ENCODE measurements at places on chromosomes 7 and 10.

DNA sequence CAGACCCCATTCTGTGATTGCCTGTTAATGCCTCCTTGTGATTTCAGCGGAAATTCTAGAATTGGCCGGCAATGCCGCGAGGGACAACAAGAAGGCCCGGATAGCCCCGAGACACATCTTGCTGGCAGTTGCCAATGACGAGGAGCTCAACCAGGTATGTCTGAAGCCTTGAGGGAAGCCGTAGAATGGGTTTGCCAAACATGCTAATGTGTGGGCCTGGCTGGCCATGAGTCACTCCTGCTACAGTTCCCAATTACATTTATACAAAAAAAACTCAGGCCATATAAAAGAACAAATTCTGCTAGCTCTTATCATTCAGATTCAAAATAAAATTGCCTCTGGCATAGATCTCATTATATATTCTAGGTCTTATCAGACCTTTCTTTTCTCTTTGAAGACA is 37.4 kb downstream of the MACROH2A2 start:
- DNase-seq = no peak

DNA sequence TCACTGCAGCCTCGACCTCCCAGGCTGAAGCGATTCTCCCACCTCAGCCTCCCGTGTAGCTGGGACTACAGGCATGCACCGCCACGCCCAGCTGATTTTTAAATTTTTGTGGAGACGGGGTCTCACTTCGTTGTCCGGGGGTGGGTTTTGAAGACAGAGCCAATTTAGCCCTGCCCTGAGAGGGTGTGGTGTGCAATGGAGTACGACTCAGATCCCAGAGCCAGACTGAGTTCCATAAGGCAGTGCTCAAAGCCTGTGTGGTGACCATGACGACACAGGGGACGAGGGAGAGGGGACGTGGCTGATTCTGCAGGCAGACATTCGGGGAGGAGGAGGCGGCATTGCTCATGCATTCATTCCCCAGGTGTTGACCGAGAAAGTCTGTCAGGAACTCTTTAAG is 72.1 kb downstream of the ZMIZ1 start:
- no peak for DNase-seq

DNA sequence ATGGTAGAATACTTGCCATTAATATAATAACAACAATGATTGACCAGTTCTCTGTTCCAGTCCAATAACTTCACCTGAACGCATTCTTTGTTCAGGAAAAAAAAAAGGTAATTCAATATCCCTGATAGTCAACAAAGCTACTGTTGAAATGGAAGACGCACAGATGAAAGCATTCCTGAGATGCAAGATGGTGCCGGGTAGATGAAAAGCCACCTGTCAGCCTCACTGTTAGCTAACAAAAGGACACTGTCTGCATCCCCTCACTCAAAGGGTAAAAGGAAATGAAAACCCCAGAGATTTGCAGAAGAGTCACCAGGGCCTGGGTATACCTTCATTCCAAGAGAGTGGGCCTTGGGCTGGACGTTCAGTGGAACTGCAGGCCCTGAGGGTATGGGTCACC is 357.4 kb downstream of the PLXNA4 start:
- no peak for DNase-seq

DNA sequence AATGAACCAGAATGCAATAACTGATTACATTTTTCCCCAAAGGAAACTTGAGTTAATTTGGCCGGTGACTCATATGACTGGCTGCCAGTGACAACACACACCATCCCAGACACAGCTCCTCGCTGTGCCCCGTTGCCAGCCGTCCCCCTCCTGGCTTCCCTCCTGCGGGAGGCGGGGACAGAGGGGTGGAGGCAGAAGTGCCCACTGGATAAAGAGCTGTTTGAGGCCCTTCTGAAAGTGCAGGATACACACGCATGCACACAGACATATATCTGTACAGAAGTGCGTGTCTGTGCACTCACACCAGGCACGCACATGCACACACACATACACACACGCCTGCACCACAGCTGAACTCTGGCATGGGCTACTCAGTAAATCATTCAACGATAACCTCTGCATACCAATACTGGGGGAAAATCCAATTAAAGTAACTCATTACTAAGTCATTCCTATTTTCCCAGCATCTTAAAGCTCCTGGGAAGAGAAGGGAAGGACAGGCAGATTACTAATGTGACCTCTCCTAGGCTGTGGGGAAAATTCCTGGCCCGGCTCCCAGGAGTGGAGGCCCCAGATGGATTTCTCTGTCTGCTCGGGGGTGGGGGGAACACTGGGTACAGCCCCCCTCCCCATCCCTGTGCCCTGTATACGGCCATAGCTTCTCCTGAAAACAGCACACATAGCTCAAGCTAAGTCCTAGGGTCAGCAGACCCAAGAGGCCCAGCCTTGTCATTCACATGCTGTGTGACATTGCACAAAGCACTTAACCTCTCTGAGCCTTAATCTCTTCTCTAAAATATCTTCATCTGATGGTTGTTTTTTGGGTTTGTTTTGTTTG is 52.3 kb upstream of the MYL10 start:
- DNase-seq = no peak

DNA sequence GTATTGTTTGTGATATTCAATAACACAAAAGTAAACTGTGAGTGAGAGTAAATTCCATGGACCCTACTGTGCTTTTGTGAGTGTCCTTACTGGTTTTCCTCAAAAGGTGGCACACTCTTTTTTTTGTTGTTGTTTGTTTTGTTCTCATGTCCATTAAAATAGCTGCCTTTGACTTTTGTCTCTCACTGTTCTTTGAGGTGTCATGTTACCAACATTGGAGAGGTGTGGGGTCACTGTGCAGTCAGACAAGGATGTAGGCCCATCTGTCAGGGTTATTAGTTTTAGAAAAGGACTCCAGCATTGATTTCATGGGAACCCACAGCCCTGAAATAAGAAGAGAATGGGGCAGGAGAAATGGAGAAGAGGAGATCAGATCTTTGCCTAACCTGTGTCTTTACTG is 383.1 kb downstream of the SORCS3 start:
- no peak for DNase-seq
